ENCODE measurements at places on chromosomes 1 and 21.

- peak; percentile 77 for DNase-seq
Measured at GRCh38 chr1:113390871-113391648, 745 bp downstream of the MAGI3 start.

DNA sequence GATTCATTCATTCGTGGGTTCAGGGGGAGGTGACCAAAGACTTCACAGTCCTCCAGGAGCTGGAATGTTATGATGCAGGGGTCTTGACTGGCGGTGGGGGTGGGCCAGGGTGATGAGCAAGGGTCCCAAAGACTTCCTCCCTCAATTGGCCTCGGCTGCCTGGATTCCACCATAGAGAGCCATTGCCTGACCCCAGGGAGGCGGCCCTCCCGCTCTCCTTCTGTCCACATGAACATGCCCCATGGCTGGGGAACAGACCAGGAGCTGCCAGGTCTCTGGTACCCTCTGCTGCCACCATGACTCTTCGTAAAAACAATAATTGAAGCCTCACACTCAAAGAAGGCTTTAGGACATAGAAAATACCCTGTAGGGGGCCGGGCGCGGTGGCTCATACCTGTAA lies 102.5 kb upstream of the CASZ1 start:
- DNase-seq: no peak

DNA sequence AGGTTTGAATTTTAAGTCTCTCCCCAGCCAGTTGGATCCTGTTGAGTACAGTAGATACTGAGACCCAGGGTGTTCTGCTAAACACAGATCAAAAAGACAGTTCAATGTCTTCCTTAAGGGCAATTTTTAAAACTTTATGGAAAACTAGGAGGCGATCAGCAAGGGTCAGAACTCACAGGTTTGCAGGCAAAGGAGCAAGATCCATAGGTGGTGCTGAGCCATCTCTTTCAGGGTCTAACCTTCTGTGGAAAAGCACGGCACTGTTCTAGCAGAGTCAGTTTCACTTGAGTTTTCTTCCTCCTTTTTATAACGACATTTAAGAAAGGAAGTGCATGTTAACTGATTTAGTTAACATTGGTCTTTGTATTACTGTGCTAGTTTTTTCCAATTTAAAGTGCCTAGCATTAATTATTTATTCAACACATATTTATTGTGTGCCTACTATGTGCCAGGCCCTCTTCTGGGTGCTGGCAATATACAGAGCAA lies at the start of gene CD84:
TSS of gene CD84 (minus strand) at position 281 of the 486 bp plus-strand sequence. CDS start at position 222, 59 bp downstream.
- no peak for DNase-seq

DNA sequence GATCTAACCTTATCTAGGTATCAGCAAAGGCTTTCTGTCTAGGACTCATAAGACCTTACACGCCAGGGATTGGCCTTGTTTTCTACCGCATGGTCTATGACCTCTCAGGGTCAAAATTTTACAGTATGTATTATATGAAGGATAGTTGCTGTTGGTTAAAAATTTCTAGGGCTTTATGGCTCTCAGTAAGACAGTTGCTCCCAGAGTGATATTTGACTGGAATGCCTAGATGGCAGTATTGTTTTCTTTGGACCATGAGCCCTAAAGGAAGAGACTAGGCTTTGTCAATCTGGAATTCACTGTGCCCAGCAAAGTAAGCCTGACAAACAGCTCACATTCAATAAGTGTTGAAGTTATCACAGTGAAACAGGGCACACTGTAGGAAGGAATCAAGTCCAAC lies 37.6 kb downstream of the C1orf87 start:
- DNase-seq: no peak

- no peak for DNase-seq
Measured at GRCh38 chr1:222974496-222974895, 159.7 kb downstream of the DISP1 start.

GRCh38 chr21:45256021-45256911 lies 31.4 kb downstream of the POFUT2 start:
- DNase-seq: no peak

- DNase-seq: no peak
Measured at GRCh38 chr1:219433001-219433400, 179.9 kb downstream of the ZC3H11B start.

GRCh38 chr1:13725714-13726175 lies 25.8 kb downstream of the PRDM2 start:
- no peak for DNase-seq

- no peak for DNase-seq
Measured at GRCh38 chr1:53442299-53442698, 16.9 kb upstream of the DMRTB1 start.

GRCh38 chr21:44875316-44875700 lies 1.8 kb upstream of the PTTG1IP start:
- no peak for DNase-seq

DNA sequence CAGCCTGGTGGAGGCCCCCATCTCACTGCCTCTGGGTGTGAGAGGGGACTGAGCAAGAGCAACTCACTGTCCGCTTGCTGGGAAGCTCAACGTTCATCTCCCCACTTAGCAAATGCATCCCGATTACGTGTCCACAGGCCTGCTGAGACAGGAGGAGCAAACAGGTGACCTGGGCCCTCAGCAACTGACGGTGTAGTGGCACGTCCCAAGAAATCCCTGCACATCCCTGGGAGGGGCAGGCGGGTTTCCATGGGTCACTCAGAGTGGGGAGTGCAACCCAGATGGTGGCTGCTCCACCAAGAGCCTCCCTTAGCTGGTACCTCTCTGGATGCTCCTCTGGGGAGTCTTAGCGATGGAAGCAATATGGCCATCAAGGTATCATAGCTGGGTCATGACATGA lies 229.4 kb downstream of the DYRK1A start:
- no peak for DNase-seq

DNA sequence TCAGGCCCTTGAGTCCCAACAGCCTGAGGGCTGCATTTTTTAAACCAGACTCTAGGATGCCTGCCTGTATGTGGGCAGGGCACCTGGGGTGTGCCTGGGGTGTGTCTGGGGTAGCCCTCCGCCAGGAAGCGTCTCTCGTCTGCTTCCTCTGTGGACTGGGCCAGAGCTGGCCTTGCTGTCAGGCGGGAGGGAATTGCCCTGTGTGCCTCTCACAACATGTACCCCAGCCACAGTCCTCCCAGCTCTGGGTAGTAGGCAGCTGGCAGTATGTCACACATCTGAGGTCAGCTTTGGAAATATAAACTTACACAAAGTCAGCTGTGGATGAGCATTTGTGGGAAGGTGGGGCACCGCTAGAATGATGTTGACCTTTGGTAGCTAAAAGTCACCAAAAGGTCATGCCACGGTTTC lies 13.0 kb downstream of the TRAF5 start:
- DNase-seq: no peak

DNA sequence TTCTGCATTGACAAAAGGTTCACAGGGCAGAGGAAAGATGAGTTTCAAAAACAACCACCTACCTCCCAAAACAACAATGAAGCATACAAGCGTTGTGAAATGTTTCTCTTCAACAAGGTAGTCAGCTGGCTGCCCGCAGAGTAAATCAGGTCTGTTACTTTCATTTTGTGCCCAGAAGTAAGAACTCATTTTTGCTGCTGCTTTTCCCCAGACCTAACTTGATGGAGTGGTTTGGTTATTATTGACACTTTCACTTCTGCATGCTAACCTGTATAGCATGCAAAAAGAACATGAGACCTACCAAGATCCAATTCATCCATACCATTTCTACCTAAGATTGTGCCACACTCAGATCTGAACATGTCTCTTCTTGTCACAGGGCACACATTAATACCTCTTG lies 1.3 kb downstream of the SLC9C2 start:
- no peak for DNase-seq

DNA sequence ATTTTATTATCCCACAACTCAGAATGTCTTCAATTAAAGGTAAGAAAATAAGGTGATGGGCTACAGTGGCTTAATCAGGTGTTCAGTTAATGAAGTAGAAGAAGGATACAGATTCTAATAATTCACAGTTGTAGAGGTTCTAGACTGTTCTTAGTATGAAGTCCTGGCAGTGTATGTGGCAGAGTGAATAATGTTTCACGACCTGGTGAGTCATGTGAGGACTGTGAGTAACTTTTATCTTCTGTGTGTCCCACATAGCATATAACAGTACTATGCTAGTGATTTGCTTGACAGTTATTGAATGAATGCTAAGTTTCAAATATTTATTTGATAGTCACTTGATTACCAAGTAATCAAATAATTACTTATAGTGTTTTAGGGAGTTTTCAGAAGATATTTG lies 20.0 kb downstream of the SLC16A4 start:
- no peak for DNase-seq

- DNase-seq: no peak
Measured at GRCh38 chr1:202578001-202578504, 132.2 kb downstream of the SYT2 start.

DNA sequence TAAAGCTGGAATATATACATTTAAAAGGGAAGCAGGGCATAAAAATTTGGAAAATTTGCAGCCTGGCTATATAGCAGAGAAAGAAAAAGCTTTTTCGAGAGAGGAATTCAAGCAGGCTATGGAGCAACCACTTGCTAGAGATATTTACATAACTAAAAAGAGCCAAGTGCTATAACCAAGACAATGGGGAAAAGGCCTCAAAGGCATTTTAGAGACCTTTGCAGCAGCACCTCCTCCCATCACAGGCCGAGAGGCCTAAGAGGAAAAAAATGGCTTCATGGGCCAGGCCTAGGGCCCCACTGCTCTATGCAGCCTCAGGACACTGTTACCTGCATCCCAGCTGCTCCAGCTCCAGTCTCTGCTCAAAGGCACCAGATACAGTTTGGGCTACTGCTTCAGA lies 37.0 kb downstream of the CAPN9 start:
- no peak for DNase-seq

DNA sequence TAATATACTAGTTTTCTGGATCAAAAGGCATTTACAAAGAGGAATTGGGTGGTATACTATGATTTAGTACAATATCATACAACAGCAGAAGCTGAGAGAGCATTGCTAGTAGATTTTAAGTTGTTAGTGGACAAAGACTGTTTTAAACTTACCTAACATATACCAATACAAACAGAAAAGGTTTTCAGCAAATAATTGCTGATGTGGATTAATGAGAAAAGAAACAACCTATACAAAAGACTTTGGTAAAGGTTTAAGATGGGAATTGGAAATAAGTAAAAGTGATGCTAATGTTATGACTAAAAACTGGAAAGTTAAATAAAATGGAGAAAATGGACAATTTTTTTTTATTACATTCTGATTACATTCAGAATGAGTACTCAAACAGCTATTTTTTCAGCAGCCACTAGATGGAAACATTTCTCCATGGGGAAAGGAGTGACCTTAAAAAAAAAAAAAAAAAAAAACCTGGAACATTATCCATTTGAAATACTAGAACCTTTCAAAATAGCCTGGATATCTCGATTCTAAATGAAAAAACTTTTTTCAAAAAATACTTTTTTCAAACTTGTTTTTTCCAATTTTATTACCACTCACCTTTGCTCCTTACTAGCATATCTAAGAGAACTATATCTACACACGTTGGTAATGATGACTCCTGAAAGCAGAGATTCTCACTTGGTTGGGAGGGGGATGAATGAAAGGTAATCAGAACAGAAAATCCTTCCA lies 55.4 kb downstream of the EPRS1 start:
- DNase-seq: no peak

GRCh38 chr1:225882694-225883615 lies 775 bp upstream of the TMEM63A start:
- DNase-seq: peak; percentile 84

DNA sequence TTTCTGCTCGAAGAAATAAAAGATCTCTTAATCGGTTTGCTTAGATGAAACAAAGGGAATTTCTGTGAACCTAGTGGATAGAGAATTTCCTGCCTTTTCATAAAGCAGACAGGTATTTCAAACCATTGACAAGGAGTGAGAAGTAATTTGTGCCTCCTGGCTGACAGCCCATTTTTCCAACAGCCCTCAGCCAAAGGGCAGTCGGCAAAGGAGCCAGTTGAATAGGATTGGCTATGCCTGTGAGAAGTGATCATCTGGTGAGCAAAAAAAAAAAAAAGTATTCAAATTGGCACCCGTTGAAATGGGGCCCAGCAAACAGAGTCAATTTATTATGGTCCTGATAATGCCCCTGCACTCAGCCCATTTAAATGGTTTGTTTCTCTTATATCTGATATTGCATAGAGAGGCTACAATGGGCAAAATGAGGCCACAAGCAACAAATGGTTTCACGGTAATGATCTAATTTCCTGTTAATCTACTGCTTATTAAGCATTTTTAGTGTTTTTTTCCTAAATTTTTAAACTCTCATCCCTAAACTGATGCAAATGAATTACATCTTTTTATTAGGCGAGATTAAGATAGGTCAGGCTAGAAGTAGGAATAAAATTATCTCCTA lies 477.5 kb downstream of the NUF2 start:
- no peak for DNase-seq

DNA sequence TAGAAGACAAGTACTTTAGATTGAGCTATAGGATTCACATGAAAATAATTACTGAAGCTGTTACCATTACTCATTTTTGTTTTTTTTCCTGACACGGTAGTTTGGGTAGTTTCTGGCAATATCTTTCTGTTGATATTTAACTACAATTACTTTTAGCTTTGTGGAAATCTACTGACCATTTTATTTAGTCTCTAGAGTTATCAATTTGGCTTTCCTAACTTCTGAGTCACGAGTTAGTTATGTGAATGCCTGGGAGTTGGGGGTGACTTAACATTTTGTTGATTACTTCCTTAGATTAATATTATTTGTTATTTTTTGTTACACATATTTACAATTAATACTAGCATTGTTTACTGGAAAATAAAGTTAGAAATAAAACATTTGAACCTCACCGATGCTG lies 160.6 kb downstream of the HMCN1 start:
- DNase-seq: no peak

- no peak for DNase-seq
Measured at GRCh38 chr1:79353224-79353623, 346.7 kb upstream of the ADGRL4 start.

- DNase-seq: no peak
Measured at GRCh38 chr1:21584096-21584495, 74.9 kb downstream of the ALPL start.

DNA sequence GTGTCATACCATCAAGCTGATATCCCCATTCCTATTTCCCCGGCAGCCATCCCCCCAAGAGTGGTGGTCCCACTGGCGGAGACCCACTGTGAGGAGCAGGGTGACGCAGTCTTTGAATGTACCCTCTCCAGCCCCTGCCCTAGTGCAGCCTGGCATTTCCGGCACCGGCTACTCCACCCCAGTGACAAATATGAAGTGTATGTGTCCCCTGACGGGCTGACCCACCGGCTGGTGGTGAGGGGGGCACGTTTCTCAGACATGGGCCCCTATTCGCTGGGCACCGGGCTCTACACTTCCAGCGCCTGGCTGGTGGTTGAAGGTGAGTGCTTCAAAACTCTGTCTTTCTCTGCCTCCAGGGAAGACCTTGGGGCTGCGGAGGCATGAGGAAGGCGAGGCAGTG lies 14.4 kb downstream of the IGFN1 start:
- DNase-seq: no peak

DNA sequence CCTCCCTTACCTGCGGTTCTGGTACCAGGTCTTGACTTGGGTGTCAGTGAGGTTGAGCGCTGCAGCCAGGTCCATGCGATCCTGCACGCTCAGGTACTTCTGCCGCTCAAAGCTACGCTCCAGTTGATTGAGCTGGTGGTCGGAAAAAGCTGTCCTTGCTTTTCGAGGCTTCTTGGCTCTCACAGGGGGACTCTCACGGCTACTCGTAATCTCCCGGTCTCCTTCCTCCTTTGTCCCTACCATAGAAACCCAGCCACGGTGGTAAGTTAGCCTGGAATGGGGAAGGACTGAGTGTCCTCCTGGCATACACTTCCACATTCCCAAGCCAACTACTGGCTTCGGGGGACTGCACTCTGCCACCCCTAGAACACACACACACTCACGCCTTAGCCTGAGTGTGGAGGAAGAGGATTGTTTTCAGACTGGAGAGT lies 2.6 kb downstream of the BARHL2 start:
- no peak for DNase-seq

Measured in upper lobe of right lung (tissue), 1 donor.